ENCODE measurements at places on chromosomes 11 and 22. TPM values are rescaled to one million over a fixed set of nuclear protein-coding genes. Genes with fewer than 3 reads are reported as not detected.

- DNase-seq = no peak
Measured at GRCh38 chr11:48028914-48029680, 48.7 kb downstream of the PTPRJ start.

DNA sequence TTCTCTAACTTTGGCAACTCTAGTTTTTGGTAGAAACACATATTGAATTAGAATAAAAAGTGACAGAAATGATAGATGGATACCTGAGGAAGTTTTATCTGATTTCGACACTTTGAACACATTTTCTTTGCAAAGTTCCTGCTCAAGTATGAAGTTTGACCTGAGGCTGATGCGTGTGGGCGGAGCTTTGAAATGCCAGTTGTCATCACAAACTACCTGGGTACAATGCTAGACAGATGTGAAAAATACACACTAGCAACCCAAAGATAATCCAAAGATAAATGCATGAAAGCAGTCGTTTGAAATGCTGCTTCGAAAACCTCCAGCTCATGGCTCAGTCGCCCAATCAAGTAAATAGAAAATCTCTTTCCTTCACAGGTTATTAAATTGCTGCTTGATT lies 54.8 kb downstream of the CD44 start:
- DNase-seq = no peak

Gene SPTBN2
- 23.9 TPM for total RNA-seq

- no peak for DNase-seq
Measured at GRCh38 chr22:20433191-20433590, 4.4 kb downstream of the SCARF2 start.

Gene GGTLC3
- total RNA-seq = not detected
